Lung microvascular endothelial cell (primary cell): ENCODE measurements at places on chromosomes 11 and 22. TPM values are rescaled to one million over a fixed set of nuclear protein-coding genes. Genes with fewer than 3 reads are reported as not detected.
A peak's percentile ranks its signal among the peaks of the same experiment; 100 is the strongest.

DNA sequence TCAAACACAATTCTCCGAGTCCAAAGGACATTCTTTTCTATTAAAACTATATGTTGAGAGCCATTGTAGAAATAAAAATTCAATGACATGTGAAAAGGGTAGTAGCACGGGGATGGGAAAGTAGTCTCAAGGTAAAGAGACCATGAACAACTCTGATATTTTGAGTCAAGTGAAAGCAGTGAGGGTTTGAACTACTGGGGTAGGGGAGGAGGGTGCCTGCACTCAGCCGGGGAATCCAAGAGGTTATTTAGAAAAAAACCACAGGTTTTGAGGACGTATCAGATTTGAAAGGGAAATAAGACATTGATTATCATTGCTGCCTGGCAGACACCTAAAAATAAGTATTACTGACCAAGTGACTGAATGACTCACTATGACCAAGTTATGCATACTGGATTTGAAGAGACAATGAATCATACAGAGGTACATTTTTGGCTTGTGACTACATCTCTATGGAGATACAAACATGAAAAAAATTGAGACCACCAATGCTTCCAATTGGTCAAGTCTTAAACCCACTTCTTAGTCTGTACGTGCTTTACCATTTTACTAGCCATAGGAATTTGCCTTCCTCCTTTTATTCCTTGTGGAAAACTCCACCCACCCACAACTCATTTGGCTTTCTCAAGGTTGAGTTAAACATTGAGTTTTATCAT lies 2.2 kb upstream of the OR52H1 start:
- no peak for DNase-seq

- DNase-seq = no peak
Measured at GRCh38 chr22:29434288-29434687, 4.1 kb upstream of the RFPL1 start.

DNA sequence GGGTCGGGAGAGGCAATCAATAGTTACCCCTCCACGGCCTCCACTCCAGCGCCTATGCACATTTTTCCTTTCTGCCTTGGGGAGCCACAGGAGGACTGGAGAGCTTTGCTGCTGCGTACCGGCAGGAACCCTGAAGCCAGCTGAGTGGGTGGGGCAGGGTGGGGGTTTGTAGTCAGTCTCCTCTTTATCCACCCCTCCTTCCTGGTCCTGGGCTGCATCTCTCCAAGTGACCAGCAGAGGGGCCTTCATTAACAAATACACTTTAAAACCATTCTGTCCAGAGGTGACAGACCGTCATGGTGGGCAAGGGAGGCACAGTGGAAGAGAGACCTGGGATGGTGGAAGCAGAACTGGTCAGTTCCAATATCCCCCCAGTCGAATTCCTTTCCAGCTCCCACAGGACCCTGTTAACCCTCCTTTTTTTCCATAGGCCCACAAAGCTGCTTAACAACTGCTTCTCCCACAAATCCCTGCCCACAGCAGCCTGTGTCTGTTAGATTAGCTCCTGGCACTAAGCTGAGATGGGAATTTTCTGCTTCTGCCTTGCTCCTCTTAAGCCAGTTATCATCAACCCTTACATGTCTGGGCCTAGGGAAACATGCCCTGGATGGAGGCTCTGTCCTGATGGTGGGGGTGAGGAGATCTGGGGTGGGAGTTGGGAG lies 3.9 kb upstream of the ABCG4 start:
- DNase-seq = peak; percentile 84

Gene OTOG
- not detected in 2 replicates for total RNA-seq

- no peak for DNase-seq
Measured at GRCh38 chr11:66443602-66444001, 5.0 kb upstream of the MRPL11 start.

- no peak for DNase-seq
Measured at GRCh38 chr11:116697639-116698038, 75.1 kb downstream of the BUD13 start.

DNA sequence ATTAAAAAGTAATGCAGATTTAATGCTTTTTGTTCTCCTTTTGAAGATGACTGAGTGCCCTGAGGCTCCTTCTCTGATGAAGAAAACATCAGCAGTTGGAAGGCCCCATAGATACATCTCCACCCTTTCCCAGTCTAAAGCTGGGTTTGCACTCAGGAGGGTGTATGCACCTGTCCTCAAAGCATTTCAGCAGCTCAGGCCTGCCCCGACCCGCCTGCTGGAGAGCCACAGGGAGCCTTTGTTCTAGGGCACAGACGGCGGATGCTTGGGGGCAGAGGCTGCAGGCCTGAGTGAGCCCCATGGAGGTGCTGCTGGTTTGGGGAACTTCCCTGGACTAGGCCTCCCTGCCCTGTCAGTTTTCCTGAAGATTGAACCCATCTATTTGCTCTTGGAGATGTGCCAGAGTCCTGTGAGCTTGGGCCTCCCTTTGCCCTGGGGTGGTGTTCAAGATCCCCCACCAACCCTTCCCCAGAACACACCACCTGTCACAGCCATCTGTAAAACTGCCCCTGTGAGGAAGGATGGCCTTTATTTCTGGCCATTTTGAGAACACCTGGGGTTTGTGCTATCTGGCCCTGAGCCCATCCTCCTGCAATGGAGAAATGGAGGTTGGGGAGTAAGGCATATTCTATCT lies 160.0 kb downstream of the NAV2 start:
- DNase-seq = no peak

- DNase-seq = peak; percentile 19
Measured at GRCh38 chr22:24516301-24516737, 21.2 kb downstream of the UPB1 start.

DNA sequence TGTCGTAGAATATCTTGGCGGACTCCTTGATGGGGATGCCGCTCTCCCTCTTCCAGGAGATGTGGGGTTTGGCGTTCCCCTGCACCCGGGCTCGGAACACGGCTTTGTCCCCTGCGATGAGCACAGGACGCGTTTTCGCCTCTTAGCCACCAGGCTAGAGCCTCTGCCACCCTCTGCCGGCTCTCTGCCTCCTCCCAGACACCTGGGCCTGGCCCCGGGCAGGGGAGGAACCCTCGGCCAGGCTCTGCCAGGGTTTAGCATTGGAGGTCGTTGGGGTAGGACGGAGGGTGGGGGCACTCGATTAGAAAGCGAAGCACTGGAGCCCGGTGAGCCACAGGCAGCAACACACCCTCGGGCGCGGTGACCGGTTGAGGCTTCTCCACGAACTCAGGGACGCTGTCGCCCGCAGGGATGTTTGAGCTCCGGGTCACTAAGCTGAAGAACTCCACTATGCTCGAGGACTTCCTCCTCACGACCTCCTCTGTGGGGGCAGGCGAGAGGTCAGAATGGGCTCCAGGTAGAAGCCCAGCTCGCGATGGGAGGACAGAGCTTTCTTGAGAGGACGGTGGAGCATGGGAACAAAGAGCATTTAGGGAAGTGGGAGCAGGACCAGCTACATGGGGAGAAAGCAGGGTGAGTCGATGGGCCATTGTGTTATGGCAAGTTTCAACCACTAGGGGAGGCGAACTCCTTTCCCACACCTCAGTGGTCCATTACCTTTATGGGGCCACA lies 4.3 kb downstream of the IGSF22 start:
- peak; percentile 56 for DNase-seq

Gene OR4A16
- total RNA-seq = not detected in 2 replicates

Gene TMEM191B
- 0.44 TPM in 1 of 2 replicates, not detected in the other for total RNA-seq

Gene JAML
- under 0.01 TPM in 1 of 2 replicates, not detected in the other for total RNA-seq

DNA sequence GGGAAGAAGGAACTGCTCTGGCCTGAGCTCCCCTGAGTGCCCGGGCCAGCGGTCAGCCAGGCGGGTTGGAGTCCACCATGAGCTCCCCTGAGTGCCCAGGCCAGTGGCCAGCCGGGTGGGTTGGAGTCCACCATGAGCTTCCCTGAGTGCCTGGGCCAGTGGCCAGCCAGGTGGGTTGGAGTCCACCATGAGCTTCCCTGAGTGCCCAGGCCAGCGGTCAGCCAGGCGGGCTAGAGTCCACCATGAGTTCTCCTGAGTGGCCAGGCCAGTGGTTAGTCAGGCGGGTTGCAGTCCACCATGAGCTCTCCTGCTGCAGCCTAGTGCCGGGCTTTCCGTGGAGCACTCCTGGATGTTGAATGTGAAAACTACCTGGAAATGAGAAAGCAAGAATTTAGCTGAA lies 844.0 kb downstream of the TBC1D22A start:
- no peak for DNase-seq

Gene CHEK1
- 7.9 and 16.8 TPM in 2 replicates for total RNA-seq

DNA sequence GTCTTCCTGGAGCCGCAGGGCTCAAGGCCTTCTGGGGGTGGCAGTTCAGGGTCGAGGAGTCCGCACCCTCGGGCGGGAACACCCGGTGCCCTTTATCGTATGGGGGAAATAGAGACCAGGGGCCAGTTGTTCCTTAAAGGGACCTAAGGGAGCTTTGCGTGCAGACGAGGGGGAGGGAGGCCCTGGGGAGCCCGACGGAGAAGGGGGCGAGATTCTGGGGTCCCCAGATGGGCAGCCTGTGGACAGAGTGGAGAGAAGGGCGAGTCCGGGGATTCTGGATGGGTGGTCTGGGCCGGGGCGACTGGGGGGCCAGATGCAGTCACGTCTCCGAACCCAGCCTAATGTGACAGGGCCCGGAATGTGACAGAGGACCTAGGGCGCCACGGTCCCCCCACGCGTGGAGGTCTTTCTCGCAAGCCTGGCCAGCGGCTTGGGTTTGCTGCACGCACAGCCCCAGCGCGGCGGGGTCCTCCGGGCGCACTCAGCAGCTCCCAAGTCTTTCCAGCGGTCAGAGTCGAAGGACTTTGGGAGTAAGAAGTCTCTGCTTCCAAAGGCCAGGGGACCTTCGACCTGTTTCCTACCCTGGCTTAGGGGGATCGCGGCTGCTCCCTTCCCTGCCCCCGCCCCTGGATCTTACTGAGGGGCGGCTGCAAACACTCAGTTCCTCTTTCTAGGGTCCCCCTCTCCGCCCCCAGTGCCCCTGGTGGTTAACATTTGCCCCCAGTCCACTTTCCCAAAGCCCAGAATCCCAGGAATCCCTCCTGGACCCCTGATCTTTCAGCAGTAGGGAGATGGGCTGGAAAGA lies 547 bp downstream of the TUBA8 start:
- no peak for DNase-seq

- no peak for DNase-seq
Measured at GRCh38 chr11:108881131-108881530, 216.3 kb downstream of the DDX10 start.

GRCh38 chr11:129643031-129643721 lies 172.5 kb upstream of the TMEM45B start:
- DNase-seq = peak; percentile 64

Gene GAL3ST3
- 0.20 and 0.22 TPM in 2 replicates for total RNA-seq
